ENCODE measurements at places on chromosomes 2 and 18.

- DNase-seq = no peak
Measured at GRCh38 chr2:63840081-63840784, 1.5 kb upstream of the UGP2 start.

- no peak for DNase-seq
Measured at GRCh38 chr2:197327472-197328098, 17.0 kb upstream of the ANKRD44 start.

GRCh38 chr18:37624318-37624717 lies 58.7 kb upstream of the CELF4 start:
- no peak for DNase-seq

DNA sequence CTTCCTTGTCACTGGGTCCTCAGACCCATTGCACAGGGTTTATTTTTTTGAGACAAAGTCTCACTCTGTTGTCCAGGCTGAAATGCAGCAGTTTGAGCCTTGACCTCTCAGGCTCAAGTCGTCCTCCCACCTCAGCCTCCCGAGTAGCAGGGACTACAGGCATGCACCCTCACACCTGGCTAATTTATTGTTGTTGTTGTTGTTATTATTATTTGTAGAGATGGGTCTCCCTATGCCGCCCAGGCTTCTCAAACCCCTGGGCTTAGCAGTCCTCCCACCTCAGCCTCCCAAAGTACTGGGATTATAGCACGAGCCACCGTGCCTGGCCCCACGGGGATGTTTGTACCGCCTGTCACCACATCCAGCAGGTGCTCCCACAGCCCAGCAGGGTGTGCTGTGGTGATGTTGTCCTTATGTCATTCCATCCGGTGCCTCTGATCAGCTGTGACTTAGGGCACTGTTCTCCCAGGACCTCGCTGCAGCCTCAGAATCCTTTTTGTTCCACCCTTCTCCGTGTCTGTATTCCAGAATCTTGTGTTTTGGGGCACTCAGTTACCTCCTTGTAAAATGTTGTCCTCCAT lies 182.3 kb downstream of the INO80D start:
- DNase-seq = no peak

- no peak for DNase-seq
Measured at GRCh38 chr2:161245671-161246070, 62.6 kb upstream of the PSMD14 start.

DNA sequence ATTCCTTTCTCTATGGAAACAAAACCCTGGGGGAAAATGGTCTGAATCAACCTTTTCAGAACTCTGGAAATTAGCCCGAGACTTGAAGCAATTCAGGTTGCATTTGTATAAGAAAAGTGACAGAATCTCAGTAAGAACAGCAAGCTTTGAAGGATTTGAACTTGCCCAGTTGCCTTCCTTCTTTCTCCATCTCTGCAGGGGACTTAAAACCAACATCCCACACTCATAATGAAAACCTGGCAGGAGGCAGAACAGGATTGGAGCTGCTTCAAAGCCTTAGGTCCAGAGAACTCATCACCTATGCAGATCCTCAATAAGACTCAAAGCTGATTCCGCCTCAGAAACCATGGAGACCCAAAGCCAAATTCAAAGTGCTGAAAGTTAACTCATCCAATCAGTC lies 790.5 kb upstream of the ID2 start:
- no peak for DNase-seq

DNA sequence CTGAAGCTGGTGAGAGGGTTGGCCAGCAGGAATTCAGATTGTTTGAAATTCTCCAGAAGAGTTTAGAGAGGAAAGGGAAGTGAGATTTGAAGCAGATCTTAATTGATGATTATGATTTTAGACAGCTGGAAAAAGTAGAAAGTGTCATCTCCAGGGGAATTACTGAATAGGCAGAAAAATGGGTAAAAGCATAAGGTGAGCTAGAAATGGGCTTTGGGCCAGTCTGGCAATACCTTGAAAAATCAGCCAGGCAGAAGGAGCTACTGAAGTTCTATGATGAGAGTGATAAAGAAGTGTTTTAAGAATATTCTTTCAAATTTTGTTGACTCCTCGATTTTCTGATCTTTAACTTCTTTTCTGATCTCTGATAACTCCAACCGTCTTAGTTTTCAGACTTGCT lies 172.9 kb upstream of the CCDC150 start:
- no peak for DNase-seq

DNA sequence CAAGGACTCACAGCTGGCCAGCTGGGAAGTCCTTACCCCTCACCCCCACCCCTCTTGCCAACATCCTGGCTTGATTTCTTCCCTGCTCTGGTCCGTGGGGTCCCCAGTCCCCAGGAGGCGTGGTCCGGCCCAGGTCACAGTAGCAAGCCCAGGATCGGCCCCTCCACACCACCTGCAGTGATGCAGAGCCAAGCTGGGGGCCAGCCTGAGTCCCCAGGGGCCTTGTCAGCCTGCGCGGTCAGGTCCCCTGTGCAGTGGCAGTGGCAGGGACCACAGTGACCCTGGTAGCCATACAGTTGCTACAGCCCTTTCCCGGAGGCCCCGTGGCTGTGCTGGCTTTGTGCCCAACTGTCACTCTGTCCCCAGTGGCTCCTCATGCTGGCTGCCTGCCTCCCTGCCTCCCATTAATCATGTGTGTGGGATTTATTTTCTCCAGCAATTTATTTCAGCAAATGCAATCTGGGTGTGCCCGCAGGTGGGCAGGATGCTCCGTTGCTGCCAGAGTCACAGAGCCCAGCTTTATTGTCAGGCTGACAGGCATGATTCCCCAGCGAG lies 8.8 kb upstream of the PRSS56 start:
- DNase-seq = no peak

- DNase-seq = no peak
Measured at GRCh38 chr2:163877316-163877715, 141.5 kb upstream of the FIGN start.

DNA sequence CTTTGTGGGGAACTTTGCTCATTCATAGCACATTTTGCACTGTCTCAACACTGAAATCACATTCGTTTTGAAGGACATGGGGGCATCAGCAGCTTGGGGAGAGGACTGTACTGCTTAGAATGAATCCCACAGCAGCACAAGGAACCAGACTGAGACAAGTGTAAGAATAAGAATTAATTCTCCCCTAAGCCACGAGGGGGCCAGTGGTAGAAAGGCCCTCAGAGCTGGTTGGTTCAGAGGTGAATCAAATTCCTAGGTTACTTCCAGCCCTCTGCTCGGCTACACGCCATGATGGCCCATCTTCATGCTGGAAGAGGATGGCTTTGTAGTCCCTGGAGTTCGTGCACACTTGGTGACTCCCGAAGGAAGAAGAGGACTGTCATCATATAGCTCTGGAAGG lies 12.0 kb upstream of the MC5R start:
- DNase-seq = no peak

- DNase-seq = no peak
Measured at GRCh38 chr18:78966793-78967106, 12.9 kb upstream of the SALL3 start.

- DNase-seq = no peak
Measured at GRCh38 chr2:39119732-39120520, 925 bp downstream of the SOS1 start.

DNA sequence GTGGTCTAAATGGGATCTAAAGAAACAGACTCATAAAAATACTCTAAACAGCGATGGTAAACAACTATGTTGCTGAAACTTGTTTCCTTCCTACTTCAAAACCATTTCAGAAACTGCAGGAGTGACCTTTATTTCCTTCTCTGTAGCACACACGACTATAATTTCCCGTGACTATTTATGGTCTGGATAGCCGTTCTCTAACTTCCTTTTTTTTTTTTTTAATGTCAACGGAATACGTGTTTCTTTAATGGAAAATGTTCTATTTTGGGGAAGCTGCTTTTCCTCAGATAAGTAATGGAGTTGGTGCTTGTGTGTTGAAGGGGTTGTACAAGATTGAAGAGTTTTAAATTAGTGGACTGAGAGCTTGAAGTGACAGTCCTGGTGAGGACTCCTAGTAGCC lies 224.1 kb downstream of the PHLPP1 start:
- DNase-seq = no peak

DNA sequence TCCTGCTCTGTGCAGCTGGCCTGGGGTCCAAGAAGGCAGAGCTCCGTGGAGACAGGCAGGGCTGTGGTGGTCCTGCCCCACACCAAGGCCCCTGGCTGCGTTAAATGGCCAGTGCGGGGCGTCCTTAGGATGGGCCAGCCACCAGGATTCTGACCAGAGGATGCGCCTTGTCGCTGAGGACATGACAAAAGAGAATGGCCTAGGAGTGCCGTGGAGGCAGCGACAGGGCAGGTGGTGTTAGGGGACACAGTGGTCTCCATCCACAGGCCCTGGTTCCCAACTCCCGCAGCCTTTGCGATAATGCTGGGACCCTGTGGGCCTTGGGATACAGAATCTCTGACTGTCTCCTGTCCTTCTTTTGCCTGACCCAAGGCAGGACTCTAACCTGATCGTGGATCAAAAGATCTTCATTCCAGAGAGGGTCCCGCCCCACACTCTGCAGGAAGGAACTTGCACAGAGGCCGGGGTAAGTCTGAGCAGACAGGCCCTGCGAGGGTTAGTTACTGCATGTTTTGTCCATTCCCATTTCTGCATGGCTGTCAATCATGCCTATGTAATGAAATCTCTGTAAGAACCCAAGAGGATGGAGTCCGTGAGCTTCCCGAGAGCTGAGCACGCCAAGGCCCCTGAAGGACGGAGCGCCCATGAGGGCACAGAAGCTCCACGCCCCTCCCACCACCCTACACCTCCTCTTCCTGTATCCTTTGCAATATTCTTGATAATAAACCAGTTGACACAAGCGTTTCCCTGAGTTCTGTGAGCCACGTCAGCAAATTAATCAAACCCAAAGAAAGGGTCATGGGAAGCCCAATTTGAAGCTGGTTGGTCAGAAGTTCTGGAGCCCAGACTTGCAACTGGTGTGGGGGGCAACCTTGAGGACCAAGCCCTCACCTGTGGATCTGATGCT lies 251.5 kb upstream of the SALL3 start:
- DNase-seq = no peak

- DNase-seq = no peak
Measured at GRCh38 chr2:83517727-83518368, 941.2 kb downstream of the SUCLG1 start.

DNA sequence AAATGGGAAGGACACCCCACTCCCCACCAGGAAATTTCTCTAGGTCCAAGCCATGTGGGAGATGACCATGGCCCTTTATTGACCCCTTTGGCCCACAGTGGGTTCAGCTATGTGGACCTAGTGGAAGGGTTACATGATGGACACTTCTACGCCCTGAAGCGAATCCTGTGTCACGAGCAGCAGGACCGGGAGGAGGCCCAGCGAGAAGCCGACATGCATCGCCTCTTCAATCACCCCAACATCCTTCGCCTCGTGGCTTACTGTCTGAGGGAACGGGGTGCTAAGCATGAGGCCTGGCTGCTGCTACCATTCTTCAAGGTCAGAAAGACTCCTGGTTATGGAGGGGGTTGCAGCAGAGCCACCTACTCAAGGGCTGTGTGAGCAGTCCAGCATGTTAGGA lies 1.3 kb downstream of the STK16 start:
- no peak for DNase-seq

GRCh38 chr2:11855064-11855760 lies 108.8 kb downstream of the LPIN1 start:
- DNase-seq = no peak

DNA sequence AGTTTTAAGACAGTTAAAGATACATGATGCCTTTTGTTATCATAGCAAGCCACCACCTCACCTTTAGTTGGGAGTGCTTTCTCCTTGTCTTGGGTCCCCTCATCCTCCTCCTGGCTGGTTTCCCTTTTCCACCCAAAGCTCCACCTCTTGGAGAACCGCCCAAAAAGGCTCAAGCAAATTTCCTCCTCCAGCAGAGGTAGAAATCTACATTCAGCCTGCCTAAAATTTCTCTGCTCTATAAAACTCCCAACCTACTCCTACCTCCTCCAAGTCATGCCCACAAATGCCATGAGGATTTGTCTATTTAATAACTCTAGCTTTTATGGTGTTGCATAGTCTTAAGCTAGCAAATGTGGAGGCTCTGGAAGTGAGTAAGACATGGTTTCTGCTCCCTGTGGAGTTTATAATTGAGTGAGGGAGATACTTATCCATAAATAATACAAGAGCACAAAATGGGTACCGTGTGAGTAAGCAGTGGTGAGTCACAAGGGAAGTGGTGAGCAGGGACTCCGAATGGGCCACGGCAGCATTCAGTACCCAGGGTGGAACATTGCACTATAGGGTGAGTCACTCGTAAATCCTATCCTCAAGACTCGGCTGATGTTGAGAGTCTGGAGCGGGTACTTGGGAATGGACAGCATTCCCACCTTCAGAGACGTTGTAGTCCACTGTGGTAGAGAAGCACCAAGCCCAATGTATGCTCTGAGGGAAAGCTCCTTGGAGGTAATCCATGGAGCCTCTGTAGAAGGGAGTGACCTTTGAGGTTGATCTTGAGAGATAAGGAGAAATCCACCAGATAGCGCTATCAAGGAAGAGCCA lies 146.3 kb downstream of the RTN4 start:
- no peak for DNase-seq

- DNase-seq = no peak
Measured at GRCh38 chr2:120283649-120284048, 31.0 kb downstream of the RALB start.

- DNase-seq = no peak
Measured at GRCh38 chr2:103529798-103530502, 768.1 kb downstream of the TMEM182 start.

GRCh38 chr18:73235491-73235890 lies 367.7 kb upstream of the NETO1 start:
- DNase-seq = no peak

DNA sequence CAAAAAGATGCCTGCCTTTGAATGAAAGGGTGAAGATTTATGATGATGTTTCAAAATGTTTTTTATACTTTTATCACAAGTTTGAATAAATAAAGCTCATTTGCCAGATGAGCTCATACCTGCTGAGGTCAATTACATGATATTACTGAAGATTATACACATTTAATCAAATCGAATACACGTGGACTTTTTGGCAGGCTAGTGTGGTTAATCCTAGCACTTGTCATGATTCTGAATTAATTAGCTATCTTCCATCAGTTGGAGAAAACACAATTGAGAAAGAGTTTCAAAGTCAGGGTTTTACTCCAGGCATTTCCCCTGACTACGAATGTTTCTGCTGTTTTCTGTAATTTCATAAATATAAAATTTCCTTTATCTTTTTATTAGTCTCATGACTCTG lies 54.4 kb downstream of the LRPPRC start:
- no peak for DNase-seq

DNA sequence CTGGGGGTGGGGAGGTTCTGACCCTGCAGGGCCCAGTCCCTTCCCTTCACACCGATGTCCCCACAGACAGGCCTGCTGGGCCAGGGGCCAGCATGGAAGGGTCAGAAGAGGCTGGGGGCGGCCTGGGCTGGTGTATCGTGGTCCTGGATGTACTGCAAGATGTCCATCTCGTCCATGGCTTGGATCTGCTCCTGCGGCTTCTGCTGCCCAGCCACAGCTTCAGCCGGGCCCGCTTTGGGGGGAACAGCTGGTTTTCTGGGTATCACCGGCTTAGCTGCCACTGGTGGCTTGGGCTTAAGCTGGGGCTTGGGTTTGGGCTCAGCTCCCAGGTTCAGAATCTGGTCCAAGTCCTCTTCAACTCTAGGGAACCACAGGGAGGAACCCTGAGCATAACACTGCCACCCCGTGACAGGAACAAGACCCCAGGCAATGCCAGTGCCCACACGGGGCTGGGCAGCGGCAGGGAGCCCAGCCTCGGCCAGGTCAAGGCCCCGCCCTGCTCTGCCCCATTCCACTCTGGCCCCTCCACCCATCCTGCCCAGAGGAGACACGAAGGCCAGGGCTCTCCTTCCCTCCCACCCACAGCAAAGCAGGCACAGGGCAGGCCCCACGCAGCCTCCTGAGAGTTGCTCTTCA lies 31.9 kb downstream of the HS1BP3 start:
- DNase-seq = no peak

- no peak for DNase-seq
Measured at GRCh38 chr18:9557250-9557943, 57.0 kb downstream of the PPP4R1 start.

GRCh38 chr2:24635181-24635580 lies 144.1 kb downstream of the NCOA1 start:
- no peak for DNase-seq
